ENCODE measurements at places on chromosomes 4 and X.

- no peak for DNase-seq
Measured at GRCh38 chrX:51905711-51906110, 12.3 kb downstream of the MAGED1 start.

GRCh38 chrX:100477958-100478357, 67.9 kb upstream of the PCDH19 start:
- DNase-seq, result no peak

DNA sequence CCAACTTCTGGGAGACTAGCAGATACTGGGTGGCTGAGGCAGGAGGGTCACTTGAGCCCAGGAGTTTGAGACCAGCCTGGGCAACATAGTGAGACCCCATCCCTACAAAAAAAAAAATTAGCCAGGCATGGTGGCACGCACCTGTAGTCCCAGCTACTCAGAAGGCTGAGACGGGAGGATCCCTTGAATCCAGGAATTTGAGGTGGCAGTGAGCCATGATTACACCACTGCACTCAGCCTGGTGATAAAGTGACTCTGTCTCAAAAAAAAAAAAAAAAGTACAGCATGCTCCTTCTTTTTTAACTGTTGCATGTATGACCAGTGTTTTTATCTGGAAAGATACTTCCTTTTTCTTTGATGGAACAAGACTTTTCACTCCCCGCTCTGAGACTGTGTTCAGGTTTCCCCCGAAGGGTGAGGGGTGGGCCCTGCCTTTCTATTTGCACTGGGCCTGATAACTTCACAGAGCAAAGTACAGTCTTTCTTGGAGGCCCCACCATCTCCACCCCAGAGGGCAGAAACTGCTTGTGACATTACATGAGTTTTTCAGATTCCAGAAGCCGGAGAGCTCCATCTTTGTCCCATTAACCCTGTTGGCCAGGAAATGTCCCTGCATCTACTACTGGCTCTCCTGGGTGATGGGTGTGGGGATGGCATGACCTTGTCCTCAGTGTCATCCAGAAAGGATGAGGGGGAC, 35.2 kb downstream of the NYX start:
- no peak for DNase-seq

DNA sequence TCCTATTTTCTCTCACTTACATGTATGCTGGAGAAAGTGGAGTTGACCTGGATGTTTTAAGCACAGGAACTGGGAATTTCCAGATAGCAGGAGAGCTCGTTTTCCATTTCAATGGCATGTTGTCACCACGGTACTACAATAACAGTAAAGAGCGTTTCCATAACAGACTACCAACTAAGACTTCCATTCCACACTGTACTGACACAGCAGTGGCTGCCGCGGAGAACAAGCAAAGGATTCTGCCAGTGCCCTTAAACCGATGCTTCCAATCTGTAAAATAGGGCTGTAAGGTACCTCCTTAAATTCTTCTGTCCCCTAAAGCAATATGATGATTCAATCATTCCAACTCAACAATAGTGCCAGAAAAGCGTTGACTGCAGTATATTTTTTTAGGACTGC, 143.9 kb downstream of the KLHL13 start:
- DNase-seq, result no peak

DNA sequence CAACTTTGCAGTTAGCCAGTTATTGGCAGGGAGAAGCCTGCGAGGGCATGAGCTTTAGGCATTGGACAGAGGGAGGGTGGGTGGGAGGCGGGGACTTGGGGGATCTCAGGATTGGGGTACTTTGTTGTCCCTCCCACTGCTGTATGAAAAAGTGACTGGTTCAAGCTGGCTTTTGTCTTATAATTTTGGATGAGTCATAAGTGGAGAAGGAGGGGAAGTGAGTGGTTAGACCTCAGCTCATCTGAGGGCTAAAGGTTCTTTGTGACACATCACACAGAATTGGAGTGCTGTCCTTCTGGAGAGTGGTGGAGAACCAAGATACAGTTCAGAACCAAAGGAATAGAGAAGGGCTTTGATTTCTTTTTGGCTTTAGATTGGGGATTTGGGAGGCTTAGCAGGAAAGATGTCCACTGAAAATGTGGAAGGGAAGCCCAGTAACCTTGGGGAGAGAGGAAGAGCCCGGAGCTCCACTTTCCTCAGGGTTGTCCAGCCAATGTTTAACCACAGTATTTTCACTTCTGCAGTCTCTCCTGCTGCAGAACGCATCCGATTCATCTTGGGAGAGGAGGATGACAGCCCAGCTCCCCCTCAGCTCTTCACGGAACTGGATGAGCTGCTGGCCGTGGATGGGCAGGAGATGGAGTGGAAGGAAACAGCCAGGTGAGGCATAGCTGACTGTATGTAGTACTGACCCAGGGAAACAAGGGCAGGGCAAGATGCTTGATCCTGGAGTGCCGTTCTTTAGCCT, at the start of gene SLC4A4:
Gene SLC4A4, plus strand, starts transcription at position 175 of the 748 bp plus-strand sequence.
- DNase-seq, result no peak

- DNase-seq, result no peak
Measured at GRCh38 chr4:113990886-113991285, 11.4 kb upstream of the ARSJ start.

GRCh38 chr4:52651996-52652672, 7.0 kb downstream of the USP46 start:
- no peak for DNase-seq

GRCh38 chrX:16786791-16787735, 797 bp downstream of the TXLNG start:
- no peak for DNase-seq

- DNase-seq, result no peak
Measured at GRCh38 chrX:10341309-10341708, 184.5 kb downstream of the CLCN4 start.
